ENCODE measurements at places on chromosomes 1 and 21. TPM values are rescaled to one million over a fixed set of nuclear protein-coding genes. Genes with fewer than 3 reads are reported as not detected.

DNA sequence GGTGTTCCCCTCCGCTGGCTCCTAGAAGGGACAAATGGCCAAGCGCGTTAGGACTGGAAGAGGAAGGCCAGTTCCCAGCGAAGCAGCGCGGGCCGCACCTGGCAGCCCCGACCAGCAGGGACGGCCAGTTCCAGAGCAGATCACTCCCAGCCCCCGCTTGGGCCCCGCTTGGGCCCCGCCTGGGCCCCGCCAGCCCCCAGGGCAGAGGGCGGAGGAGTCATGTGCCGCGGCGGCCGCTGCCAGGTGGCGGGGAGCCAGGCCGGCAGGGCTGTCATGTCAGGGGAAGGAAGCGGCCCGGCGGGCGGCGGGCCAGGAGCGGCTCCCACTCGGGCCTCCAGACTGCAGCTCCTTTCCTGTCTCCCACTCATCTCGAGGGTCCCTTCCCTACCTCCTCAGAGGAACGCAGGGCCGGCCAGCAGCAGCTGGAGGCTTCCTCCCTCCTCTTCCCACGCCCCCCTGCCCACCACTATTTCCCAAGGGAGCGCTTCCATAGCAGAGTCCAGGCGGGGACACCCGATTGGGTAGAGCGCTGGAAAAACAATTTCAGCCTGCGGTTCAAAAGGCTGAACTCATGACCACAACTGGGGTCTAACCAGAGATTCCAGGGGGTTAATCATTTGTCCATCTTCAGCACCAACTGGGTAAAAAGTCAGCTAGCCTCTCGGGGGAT lies 16.5 kb downstream of the ZNF697 start:
- peak; percentile 56 for DNase-seq

The HSPA6 gene
- total RNA-seq: 0.31 TPM

- DNase-seq: no peak
Measured at GRCh38 chr1:6962478-6962995, 177.3 kb downstream of the CAMTA1 start.

DNA sequence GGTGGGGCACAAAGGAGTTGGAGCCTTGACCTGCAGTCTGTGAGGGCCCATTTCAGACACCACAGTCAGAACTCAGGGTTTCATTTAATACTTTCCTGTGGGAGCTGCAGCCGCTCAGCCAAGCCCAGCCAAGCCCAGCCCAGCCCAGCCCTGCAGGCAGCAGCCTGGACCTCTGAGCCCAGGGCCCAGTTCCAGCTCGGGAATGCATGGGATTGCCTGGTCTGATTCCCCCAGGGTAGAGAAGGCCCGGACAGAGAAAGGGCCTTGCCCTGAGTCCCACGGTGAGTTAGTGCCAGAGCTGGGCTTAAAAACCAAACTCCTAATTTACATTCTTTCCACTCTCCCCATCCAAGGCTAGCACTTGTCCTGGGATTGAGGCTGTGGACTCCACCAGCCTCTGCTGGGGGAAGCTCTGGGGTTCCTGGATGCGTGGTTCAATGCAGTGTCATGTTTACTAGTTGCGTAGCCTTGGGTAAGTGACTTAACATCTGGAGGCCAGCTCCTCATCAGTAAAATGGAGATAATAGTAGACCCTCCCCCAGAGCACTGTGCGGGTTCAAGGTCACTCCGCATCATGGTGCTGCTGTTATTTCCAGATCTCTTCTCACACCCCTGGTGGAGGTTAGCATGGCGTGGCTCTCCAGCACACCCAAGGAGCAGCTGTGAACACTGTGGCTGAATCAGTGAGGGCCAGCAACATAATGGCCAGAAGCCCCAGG lies 29.2 kb upstream of the PKP1 start:
- DNase-seq: no peak

The F3 gene
- total RNA-seq: 25.6 TPM

The TBX19 gene
- 0.31 TPM for total RNA-seq

DNA sequence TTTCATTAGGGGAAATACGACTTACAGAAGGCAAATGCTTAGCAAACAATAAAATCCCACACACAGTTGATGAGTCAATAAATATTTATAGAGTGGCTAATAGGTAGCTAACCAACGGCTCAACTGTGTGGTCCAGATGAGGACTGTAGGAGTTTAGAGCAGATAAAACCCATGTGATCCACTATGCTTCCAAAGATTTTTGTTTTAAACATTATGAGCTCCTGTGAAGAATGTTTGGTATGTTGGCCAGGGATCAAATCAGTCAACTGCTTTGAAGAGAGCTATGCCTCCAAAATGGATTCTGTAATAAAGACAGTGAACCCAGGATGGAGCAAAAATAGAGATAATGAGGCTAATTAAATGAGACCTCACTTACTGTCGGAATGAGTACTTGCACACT lies 72.3 kb upstream of the COL11A1 start:
- DNase-seq: no peak

- DNase-seq: no peak
Measured at GRCh38 chr1:110668549-110668948, 6.2 kb downstream of the KCNA3 start.

GRCh38 chr1:28887419-28887834 lies 26.9 kb upstream of the EPB41 start:
- no peak for DNase-seq

DNA sequence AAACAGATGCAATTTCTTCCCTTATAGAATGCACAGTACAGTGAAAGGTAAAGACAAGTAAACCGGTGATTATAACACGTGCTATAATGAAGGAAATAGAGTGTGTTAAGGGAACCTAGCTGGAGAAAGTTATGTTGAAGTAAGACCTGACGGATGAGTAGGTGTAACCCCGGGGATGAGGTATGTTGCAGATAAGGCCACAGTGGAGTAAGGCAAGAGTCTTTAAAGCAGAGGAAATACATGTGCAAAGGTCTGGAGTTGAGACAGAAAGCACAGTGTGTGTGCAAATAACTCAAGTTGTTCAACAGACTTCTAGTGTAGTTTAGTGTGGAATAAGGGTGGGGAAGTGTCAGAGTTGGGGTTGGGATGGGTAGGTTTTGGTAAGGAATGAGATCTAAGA lies 2.9 kb downstream of the DBT start:
- DNase-seq: no peak

The ZNF670 gene
- total RNA-seq: 24.8 TPM

GRCh38 chr1:50251702-50252101 lies 143.0 kb downstream of the ELAVL4 start:
- no peak for DNase-seq

DNA sequence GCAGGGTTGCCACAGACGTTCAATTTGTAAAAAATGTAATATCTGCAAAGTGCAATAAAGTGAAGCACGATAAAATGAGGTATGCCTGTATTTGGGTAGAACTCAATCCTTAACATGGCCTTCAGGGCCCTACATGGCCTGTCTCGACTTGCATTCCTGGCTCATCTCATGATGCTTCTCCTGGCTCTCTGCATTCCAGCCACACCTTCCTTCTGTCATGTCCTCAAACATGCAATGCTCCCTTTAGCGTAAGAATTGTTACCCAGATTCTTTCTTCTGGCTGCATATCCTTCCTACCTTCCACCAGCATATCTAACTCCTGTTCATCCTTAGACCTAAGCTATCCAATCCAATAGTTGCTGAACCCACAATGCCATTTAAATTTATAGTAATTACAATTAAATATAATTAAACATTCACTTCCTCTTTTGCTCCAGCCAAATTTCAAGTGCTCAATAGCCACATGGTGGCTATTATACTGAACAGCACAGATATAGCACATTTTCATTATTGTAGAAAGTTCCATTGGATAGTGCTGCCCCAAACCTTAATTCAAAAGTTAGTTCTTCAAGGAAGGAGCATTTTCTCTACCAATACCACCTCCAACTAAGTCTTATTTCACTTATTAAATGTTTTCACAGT lies 32.6 kb downstream of the FGGY start:
- no peak for DNase-seq

The NR1I3 gene
- total RNA-seq: 0.47 TPM

DNA sequence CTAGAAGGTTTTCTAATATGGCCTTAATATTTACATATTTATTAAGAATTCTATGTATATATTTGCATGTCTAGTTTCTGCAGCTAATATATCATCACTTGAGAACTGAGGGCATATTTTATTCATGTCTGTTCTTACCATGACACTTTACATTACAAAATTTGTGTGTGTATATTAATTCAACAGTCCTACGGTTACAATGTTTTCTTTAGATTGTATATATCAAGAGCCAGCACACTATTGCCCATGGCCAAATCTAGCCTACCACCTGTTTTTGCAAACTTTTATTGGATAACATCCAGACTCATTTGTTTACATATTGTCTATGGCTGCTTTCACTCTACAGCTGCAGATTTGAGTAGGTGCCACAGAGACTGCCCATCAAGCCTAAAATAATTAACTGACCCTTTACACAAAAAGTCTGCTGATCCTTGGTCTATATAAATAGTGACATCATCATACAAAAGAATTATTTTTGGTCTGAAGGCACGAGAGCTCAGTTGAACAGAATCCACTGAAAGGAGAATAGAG lies 577.4 kb upstream of the PBX1 start:
- DNase-seq: no peak

The LUZP1 gene
- 5.5 TPM for total RNA-seq

DNA sequence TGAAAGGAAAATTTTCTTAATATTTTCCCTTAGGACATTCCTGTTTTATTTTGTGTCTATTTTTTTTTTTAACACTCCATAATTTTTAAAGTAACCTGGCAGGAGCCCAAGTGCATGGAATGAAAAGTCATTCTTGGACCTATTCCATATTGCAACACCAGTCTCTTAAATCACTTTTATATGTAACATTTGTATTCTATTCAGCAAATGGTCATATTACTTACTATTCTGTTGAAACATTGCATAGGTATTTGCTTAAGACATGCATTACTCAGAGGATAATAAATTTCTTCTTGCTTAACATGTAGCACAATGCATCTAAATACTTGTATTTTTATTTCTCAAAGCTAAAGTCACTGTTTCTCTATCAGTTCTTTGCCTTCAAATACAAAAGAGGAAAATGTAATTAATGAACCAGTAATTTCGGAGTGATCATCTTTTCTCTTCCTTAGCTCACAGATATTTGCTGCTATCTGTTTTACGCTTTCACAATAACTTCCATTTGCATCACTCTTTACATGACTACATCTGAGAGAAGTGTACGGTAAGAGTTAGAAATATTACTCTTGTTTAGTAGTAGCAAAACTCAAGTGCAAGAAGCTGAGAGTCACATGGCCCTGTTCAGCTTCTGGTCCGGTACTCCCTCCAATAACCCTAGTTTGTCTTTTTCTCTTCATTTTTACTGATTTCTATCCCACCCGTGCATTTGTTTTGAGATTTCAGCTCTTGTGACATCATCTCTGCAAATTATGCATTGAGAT lies 394.8 kb downstream of the USP25 start:
- no peak for DNase-seq

The LCE1E gene
- total RNA-seq: not detected

The OLFML3 gene
- 22.5 TPM for total RNA-seq

The CGN gene
- 3.1 TPM for total RNA-seq

The HSD3B2 gene
- not detected for total RNA-seq

The RIPPLY3 gene
- not detected for total RNA-seq

The TYW3 gene
- 6.6 TPM for total RNA-seq

- DNase-seq: no peak
Measured at GRCh38 chr1:151001602-151002001, 5.1 kb downstream of the MINDY1 start.

DNA sequence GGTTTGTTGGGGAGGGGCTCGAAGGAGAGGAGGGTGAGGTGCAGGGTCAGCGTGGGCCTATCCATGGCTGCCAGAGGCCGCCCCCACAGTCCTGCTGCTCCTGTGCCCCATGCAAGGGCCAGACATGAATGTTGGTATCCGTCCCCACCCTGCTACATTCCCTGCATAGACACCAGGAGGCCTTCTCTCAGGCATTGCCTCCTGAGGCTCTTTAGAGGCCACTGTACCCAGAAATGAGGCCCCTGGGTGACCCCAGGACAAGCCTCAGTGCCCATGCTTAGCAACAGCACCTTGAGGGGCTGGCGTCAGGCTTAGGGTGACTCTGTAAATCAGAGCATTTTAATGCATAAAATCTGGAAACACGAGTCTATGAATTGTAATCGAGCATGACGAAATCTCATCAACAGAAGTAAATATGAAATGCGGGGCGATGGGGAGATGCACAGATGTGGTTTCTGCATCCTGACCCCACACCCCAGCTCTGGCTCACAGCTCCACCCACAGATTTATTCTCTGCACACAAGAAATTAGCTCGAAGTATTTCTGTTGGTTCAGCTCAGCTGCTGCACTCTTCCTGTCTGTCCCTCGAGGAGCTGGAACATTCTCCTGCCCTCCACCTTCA lies 124.0 kb upstream of the CSF3R start:
- DNase-seq: no peak

The HSD11B1 gene
- not detected for total RNA-seq

- DNase-seq: no peak
Measured at GRCh38 chr1:46065405-46065804, 67.0 kb downstream of the PIK3R3 start.

GRCh38 chr1:118877668-118878396 lies 110.3 kb downstream of the TBX15 start:
- DNase-seq: no peak
